ENCODE measurements at places on chromosomes 2 and 18.
A peak's percentile ranks its signal among the peaks of the same experiment; 100 is the strongest.

- DNase-seq: no peak
These were observed 26.9 kb downstream of the FASTKD1 start for GRCh38 chr2:169546756-169547155.

GRCh38 chr2:126898636-126899035 is at the start of gene TEX51:
TSS of gene TEX51 (plus strand) at chr2:126898890. CDS start at chr2:126898919, 29 bp downstream.
- DNase-seq: no peak

GRCh38 chr2:29106256-29106655 is 9.0 kb upstream of the CLIP4 start:
- no peak for DNase-seq

DNA sequence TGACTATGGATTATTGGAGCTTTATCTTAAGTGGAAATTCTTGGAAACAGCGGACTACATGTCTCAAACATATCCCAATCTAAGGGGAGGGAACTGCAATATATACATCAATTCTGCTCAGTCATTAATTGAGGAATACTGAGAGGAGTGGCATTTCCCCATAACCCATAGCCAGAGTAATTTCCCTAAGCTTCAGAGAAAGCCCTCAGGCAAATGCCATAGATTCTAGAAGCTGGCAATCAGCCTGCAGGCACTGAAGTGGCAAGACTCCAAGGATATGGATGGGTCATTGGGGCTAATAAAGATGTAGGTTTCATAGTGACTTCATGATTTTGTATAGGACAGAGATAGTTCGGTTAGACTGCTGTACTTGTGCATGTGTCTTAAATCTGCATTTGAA is 1960.5 kb upstream of the PIK3C3 start:
- DNase-seq: no peak

GRCh38 chr18:6557057-6557769 is 142.5 kb upstream of the L3MBTL4 start:
- DNase-seq: no peak

- DNase-seq: no peak
These were observed 17.3 kb downstream of the PFN4 start for GRCh38 chr2:24105816-24106215.

GRCh38 chr2:238821391-238821790 is 26.5 kb upstream of the TWIST2 start:
- DNase-seq: peak; percentile 44

- peak; percentile 35 for DNase-seq
These were observed 77.5 kb upstream of the ITPRID2 start for GRCh38 chr2:181814057-181814491.

- no peak for DNase-seq
These were observed 992.7 kb downstream of the BCL11A start for GRCh38 chr2:59560769-59561168.

DNA sequence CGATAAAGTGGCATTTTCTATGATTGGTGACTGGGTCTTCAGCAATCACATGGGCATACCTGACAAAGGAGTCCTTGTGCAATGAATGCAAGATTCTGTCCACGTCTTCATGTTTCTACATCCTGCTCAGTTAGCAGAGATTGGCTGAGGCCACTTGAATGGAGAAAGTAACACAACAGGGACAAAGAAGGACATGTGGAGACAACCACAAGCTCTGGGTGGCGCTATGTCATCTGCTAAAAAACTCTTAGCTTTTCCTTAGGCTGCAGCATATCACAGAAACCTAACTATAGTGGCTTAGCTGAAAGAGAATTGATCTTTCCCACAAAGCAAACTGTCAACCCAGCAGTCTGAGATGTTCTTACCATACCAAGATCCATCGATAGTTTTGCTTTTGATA is 1109.7 kb downstream of the SOCS6 start:
- no peak for DNase-seq

GRCh38 chr2:58629545-58630119 is 388.5 kb upstream of the FANCL start:
- no peak for DNase-seq

GRCh38 chr2:27032495-27033252 is at the start of gene TMEM214:
TSS of gene TMEM214 (plus strand) at chr2:27032965. CDS start at chr2:27033016, 51 bp downstream.
- DNase-seq: peak; percentile 88

- no peak for DNase-seq
These were observed 16.3 kb downstream of the CROCC2 start for GRCh38 chr2:240922245-240922981.

DNA sequence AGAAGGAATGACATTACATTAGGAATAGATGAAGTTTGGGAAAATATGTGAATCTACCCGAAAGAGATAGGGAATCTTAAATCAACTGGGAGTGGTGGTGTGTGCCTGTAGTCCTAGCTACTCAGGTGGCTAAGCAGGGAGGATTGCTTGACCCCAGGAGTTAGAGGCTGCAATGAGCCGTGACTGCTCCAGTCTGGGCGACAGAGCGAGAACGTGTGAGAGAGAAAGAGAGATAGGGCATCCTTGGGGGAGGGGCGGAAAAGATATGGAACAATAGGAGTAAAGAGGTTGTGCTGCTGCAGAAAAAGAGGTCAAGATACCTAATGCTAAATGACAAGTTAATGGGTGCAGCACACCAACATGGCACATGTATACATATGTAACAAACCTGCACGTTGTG is 47.1 kb upstream of the ADAM23 start:
- DNase-seq: peak; percentile 39

- DNase-seq: no peak
These were observed 31.5 kb downstream of the HS6ST1 start for GRCh38 chr2:128286905-128287779.

- no peak for DNase-seq
These were observed 64.7 kb downstream of the CCDC178 start for GRCh38 chr18:33375829-33376228.

DNA sequence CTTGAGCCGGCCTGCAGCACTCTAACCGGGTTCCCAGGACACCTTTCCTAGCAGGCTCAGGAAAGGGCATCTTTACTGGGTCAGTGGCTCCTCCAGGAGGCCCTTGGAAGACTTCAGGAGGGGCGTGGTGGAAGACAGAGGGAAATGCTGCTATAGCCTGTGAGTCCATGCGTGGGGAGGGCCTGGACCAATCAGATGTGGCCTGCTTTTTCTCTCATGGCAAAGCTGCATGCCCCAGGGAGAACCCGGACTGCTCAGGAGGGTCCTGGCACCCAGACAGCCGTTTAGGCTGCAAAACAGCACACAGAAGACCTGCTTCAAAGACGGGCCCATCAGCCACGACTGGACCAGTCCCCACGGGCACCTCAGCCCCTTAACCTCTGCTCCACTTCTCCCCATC is 84.4 kb downstream of the EIPR1 start:
- DNase-seq: no peak

GRCh38 chr2:143121079-143121478 is 8.1 kb upstream of the ARHGAP15 start:
- no peak for DNase-seq

DNA sequence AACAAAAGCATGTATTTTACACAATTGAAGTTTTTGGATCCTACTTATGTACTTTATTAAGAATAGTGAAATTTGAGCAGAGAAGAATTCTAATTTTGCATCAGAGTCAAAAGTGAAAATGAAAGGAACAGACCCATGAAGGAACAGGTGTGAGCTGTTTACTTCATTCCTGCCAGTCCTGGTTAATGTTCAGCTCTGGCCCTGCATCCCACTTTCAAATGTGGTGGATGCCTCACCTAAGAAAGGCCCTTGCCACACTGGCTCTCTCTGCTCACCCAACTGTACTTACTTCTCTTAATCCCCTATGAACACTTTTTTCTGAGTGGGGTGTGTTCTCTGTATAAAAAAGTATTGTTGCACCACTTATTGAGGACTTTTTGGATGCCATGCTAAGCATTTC is 22.2 kb downstream of the FAM110C start:
- no peak for DNase-seq

- no peak for DNase-seq
These were observed 5.6 kb upstream of the TNS1 start for GRCh38 chr2:218008060-218009040.

GRCh38 chr2:159913900-159914299 is 115.9 kb upstream of the CD302 start:
- DNase-seq: no peak

- DNase-seq: no peak
These were observed 152.9 kb downstream of the SMAD7 start for GRCh38 chr18:48797841-48798255.

DNA sequence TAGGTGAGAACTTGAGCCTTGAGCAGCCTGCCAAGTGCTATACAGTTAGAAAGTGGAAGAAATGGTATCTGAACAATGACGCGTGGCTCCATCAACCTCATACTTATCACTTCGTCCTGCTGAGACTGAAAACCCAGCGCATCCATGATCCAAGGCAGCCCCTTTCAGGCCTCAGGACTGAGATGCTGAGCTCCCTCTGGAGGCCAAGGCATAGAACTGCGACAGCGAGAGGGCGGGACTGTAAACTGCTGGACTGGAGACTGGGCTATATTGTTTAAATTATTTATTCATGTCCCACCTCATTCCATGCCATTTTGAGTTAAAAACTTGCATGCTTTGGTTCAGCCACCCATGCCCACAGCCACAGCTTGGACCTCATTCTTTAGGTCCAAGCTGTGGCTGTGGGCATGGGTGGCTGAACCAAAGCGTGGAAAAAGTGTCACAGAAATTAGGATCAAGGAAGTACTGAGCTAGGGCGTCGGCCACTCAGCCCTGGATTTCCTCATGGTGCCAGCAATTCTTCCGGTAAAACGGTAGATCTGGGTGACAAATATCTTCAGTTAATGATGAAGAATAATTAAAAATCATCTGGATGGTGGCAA is 195.5 kb downstream of the L3MBTL4 start:
- DNase-seq: peak; percentile 10

DNA sequence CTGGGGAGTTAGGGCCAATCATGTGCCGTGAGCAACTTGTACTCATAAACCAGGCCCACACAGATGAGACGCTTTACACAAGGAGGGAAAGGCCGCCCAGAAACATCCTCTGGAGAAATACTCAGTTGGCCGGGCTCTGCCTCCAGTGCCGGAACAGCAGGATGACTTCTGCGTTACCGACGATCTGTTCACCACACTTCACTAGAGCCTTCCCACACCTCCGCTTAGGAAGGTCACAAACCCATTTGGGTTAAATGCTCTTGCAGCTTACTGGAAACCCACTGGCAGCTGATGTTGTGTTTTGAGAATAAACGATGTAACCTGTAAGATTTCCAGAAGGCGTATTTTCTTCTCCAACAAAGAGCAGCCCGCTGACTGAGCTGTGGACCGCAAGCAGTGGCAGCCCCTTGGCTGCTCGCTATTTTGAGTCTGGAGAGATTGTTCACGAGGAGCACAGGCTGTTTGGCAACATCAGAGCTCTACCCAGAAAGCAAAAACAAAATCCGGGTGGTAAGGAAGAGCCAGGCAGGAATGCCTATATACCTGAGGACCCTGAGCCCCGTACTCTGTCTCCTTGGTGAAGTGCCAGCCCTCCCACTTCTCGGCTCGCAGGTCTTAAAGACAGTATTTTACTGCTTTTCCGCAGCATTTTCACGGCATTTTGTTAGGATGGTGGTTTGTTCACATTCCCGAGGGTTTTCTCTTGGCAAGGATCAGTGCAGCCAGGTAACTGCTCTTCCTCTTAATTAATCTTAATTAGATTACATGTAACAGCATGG is 44.0 kb downstream of the COLEC12 start:
- DNase-seq: no peak

GRCh38 chr2:36473230-36473629 is 117.7 kb downstream of the CRIM1 start:
- DNase-seq: no peak

DNA sequence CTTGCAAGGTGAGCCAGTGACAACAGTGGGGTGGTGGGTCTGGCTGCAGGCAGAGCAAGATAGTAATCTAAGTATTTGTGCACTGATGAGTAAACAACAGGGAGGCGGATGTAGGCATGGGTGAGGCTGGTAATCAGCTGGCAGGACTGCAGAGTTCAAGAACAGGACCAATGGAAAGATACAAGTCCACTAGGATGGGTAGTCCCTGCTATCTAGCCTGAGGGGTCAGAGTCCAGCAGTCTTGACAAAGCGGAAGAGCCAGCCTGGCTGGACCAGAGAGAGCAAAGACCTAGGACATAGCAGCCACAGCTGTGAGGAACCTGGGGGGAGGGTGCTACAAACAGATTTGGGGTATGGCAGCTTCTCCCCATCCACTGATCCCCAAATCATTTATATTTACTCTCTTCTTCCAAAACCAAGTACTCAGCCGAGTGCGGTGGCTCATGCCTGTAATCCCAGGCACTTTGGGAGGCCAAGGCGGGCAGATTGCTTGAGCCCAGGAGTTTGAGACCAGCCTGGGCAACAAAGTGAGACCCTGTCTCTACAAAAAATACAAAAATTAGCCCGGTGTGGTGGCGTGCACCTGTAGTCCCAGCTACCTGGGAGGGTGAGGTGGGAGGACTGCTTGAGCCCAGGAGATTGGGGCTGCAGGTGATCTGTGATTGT is 25.9 kb downstream of the VIL1 start:
- DNase-seq: no peak

DNA sequence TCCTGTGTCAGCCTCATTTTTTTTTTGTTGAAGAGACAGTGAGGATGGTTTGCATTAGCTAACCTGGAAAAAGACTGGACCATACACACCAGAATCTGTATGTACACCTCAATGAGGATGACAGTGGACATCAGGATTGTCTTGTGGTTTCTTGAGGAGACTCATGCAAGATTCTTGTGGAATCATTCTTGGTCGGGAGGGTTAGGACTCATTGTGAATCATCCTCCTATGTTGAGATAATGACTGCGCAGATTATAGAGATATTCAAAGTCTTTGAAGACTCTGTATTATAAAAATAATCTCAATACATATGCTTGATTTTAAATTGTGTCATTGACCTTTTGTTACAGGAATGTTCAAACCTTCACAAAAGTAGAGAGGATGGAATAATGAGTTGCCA is 49.1 kb upstream of the DOCK10 start:
- peak; percentile 57 for DNase-seq

DNA sequence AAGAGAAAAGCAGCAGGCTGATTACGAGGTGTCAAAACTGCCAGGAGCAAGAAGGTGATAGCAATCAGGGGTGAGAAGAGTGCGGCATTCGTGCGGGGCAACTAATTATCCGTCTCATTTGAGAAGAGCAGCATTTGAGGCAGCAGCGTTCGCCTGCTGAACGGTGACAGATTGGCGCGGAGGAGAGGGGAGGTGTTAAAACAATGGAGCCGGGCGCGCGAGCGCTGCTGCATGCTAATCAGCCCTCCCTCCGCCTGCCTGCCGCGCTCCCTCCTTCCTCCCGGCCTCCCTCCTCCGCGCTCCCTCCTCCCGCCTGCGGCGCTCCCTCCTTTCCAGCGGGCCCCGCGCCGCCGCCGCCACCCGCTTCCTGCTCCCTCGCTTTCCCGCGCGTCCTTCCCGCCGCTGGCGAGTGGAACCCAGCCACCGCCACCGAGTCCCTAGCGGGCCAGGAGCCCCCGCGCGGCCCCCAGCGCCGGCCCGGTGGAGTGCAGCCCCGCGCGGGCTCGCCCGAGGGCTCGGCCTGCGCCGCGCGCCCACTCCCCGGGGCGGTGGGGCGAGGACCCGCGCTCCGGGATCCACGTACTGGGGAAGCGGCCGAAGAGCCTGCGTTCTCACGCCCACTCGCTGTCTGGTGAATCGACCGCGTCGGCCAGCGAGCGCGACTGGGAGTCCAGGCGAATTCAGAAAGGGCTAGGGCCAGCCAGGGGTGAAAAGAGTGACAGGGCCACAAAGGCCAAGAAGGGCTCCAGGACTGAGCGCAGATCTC is 69.5 kb upstream of the PSMD14 start:
- peak; percentile 70 for DNase-seq

GRCh38 chr2:68110102-68110501 is 47.3 kb upstream of the C1D start:
- peak; percentile 19 for DNase-seq
